ENCODE measurements at places on chromosomes 6 and 20.

DNA sequence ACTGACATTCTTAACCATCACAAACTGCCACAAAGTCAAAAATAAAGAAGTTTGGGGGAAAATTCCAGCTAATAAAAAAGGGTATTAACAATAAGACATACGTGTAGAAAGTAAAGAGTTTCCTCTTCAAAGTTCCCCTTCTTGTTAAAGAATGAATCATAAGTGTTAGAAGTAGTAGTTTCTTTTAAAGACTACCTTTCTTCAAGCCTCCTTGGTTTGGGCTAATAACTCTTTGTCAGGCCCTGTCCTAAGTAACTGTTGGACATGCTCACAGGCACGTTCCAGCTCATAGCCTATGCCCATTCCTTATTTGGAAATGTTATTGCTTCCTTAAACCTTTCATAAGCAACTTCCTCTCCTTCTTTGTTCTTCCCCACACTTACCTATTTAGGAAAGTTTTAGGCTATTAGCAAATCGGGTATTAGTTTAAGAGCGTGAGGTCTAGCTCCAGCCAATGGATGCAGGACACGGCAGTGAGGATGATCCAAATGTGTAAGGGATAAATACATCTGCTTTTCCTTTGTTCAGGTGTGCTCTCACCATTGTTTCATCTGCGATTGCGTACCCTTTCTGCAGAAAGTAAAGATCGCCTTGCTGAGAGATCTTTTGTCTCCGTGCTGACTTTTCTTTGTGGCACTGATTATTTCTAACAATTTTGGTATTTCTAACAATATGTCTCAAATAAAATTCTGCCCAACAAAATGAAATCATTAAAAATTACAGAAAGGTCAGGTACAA is 64.9 kb downstream of the CHD6 start:
- no peak for DNase-seq

DNA sequence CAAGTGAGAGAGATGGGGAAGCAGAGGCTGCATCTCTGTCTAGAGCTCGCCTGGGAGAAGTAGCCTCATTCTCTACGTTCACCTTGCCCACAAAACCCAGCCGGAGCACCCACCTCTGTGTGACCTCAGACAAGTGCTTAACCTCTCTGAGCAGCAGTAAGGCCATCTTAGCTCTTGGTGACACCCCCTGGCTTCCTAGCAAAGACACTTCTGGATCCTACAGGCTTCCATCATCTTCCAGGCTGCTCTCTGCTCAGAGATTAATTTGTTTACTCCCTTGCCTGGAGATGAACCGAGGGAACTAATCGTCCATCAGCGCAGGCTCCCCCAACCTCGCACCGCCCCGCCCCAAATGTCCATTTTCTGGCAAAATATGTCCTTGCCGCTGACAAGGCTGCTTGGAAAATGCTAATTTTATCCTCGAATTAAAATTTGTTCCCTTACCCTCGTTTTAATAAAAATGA is 24.0 kb upstream of the CTNNBL1 start:
- DNase-seq = no peak

DNA sequence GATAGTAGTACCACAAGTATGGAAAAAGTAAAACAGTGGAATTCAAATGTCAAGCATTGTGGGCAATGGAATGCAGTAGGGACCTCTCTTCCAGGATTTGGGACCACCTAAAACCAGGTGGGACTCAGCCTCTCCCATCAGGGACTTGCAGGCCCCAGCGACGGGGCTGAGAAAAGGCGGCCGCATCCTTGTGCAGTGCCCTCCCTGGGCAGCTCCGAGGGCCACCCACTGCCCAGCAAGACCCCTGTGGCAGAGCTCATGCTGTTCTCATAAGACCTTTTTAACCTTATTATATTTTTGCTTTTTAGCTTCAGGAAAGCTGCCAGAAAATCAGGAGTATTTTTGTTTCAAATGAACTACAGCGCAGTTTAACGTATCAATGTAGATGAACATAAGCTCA is 142.6 kb upstream of the RPS6KA2 start:
- no peak for DNase-seq

- DNase-seq = no peak
Measured at GRCh38 chr6:101705866-101706265, 312.4 kb downstream of the GRIK2 start.

- DNase-seq = no peak
Measured at GRCh38 chr20:21064924-21065323, 41.2 kb downstream of the LINC00237 start.

DNA sequence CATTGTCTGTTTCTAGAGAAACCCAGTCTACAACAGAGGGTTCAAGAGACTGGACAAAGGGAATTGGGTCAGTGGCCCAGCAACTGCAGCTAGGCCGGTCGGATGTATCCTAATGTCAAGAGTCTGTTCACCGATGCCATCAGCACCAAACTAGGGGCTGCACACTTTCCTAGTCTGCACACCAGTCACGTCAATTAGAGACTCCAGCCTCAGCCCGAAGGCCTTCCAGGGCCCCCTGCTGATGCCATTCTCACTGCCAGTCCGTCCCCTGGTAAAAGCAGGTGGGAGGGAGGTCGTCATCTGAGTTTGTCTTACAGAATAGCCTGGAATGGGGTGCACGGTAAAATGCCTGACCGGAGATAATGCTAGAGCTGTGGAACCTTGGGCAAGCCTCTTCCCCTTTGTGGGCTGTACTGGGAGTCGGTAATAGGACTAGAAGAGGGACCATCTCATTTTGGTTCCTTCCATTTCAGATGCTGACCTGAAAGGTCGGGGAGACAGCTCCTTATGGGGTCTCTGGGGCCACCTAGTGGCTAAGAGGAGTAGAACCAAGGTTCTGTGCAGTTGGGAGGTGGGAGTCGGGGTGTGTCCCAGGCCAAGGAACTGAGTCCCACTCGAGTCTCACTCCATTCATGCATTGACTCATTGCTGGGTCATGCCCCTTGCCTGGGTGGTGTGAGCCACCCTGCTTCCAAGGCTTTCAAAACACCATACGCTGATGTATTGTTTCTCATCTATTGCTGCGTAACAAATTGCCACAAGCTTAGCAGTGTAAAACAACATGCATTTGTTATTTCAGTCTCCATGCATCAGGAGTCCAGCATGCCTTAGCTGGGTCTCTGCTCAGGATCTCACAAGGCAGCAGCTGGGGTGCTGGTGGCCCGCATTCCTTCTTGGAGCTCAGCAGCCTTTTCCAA is 5.1 kb downstream of the SOX12 start:
- DNase-seq = peak; percentile 67

DNA sequence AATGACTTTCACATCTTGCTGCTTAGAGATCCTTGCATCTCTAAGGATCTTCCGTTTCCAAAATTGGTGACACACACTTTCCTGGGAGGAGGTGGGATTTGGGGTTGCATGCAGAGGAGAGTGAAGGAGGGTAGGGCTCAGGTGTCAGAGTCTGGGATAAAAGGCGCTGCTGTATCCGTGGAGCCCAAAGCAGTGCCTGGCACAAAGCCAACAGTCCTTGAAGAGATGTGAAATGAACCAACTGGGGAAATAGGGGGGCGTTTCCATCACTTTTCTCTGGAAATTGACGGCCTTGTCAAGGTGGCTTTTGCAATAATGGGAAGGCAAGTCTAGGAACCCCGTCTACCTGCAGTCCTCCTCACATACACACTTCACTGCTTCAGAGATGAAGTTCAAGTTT is 59.5 kb upstream of the NELFCD start:
- DNase-seq = no peak

DNA sequence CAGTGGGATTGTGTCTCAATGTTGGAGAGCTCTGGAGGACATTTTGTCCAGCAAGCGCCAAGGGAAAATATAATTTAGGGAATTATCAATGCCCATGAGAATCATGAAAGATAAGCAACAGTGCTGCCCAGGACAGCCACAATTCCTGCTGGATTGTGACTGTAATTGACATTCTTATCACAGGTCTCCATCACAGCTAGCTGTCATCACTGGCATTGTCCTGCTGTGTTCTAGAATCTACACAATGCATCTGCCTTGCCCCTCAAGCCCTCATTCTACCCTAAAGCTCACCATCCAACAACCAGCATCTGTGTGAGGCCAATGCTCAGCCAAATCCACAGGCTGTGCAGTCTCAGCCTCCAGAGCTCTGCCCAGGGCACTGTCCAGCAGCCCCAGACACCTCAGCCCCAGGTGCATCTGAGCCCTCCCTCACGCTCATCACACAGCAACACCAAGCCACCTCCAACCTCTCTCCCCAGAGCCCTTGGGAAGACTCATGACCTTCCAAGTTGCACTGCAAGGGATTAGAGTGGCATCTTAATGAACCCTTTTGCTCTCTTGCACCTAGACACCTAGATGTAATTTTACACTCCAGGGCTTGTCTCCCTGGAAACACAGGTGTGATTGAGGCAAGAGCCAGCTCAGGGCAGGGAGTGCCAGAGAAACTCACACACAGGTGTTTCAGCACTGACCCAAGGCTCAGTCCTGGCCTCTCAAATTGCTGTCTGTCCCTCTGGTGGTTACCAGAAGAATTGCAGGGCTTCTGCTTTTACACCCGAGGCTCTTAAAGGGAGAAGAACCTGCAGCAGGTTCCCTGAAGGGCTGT is 85.2 kb upstream of the PHACTR3 start:
- DNase-seq = peak; percentile 42

- DNase-seq = no peak
Measured at GRCh38 chr20:61253640-61254511, 1.8 kb downstream of the CDH4 start.

- DNase-seq = no peak
Measured at GRCh38 chr20:39885975-39886649, 802.9 kb downstream of the MAFB start.

- no peak for DNase-seq
Measured at GRCh38 chr20:38747495-38748096, 664 bp upstream of the ACTR5 start.

Data from midbrain (tissue), 1 donor.